Panc1 (cell line): ENCODE measurements at places on chromosomes 6 and 20.

DNA sequence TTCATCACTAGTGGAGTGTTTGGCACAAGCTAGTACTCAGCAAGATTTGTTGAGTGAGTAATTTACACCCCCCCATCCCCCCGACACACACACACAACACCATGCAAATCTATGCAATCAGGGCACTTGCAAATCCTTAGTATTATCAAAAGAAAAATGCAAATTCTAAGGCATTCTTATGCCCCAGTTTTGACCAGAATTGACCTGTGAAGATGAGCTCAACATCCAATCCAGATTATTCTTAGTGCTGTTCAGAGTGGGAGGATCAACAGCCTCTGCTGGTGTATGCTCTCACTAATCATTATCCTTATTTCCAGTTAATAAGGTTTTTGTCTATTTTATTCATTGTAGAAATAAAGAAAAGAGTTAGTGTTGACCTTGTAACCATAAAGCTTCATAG is 185.4 kb downstream of the PLCB1 start:
- DNase-seq: no peak

- no peak for DNase-seq
Observed at GRCh38 chr20:36018208-36018988, 50.0 kb downstream of the CNBD2 start.

- DNase-seq: no peak
Observed at GRCh38 chr6:109894181-109894580, 83.9 kb upstream of the GPR6 start.

- no peak for DNase-seq
Observed at GRCh38 chr6:28941684-28942448, 18.1 kb upstream of the TRIM27 start.

DNA sequence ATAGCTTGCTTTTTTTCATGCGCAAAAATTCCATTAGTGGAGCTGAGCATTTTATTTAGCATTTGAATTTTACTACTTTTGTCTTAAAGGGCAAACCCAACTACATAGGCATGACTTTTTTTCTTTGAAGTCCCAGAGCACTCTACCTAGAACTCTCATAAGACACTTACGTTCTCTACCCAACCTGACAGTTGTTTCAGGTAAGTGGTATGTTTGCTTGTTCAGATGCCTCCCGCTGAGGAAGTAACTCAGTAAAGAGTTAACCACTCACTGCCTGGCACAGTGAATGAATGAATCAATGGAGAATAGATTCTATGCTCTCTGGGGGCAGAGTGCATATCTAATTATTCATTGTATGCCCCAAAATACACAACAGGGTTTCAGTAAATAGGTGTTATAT is 212.3 kb upstream of the PRDM1 start:
- DNase-seq: no peak

DNA sequence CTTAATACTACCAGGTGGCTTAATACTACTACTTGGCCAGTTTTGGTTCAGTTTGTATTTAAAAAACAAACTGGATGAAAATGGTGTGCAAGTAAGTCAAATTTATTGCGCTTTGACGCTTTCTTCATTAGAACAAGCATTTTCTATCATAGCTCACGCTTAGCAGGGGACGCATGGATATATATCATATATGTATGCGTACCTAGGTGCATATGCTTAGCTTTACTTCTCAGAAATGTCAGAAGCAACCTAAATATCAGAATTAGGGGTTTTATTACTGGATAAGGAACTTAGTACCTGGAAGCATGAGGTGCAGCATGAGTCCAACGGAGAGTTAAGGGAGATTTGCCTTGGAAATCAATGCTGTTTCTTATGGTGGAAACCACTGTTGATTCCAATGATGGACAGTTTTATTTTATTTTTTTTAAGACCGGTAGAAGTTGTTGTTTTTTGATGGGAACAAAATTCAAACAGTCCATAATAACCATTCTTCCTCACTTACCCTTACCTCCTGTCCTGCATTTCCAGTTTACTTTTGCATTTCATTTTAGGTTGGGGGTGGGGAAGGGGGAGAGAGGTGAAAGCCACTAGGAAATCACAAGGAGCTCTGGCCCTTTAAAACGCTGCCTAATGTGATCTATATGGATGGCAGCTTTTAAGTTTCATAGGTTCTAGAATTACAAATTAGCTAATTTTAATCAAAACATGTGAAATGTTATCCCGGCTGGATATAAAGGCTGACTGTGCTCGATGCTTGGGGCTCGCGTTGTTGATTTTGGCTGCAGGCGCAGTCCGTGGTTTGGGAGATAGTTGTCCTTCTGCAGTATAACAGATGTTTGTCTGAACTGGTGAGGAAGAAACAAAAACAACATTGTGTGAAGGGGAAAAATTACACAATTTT is 2.1 kb downstream of the SOBP start:
- DNase-seq: no peak

DNA sequence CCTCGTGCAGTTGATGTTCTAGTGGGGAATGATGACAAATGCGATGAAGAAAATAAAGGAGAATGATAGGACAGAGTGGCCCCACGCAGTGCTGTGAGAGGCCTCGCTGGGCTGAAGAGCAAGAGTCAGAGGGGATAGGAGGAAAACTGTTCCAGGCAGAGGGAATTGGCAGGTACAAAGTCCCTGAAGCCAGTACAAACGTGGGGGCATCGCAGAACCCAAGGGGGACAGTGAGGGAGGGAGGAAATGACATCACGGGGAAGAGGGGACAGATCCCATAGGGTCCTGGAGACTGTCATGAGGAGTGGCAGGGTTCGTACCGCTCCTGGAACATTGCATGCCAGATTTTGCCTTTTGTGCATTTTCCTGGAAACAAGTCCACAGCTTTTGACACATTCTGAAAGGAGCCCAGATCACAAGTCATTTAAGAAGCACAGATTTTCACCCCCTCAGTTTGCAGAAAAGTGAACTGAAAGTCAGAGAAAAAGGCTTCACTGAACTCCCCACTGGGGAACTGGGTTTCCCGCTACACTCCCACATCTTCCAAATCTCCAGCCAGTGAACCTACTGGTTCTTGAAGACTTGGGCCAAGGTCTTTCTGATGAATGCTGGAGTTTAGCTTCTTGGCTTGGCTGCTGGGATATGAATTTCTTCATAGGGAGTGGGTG is 77.0 kb downstream of the SULF2 start:
- DNase-seq: no peak

DNA sequence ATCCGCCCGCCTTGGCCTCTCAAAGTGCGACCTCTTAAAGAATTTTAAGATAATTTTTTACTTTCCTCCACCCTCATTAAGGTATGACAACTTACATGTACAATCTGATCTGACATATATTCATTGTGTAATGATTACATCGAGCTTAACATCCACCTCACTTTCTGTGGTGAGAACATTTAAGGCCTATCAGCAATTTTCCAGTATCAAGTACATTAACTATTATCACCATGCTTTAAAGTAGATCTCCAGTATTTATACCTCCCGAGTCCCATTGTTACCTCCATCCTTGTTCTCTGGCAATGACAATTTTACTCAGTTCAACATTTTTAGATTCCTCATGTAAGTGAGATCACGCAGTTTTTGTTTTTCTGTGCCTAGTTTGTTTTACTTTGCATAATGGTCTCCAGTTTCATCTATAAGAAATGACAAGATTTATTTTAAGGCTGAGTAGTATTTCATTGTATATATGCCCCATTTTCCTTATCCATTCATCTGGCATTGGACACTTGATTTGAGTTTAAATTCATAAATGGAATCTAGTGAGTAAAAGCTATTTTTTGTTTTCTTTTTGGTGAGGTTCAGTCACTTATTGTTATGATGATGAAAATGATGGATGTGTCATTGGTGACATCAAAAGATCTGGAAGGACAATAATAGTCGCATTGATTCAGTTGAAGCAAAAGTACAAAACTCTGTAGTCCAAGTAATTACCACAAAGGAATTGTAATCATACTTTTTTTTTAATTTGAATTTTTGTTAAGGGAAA is 87.0 kb downstream of the OR2B2 start:
- DNase-seq: no peak

- no peak for DNase-seq
Observed at GRCh38 chr6:121437851-121438651, 2.6 kb downstream of the GJA1 start.

- DNase-seq: peak; percentile 83
Observed at GRCh38 chr6:47047479-47048407, 5.6 kb upstream of the ADGRF1 start.

GRCh38 chr6:157186785-157187181 is 136.5 kb downstream of the TMEM242 start:
- no peak for DNase-seq

- DNase-seq: no peak
Observed at GRCh38 chr6:34236131-34236442, 586 bp upstream of the HMGA1 start.

DNA sequence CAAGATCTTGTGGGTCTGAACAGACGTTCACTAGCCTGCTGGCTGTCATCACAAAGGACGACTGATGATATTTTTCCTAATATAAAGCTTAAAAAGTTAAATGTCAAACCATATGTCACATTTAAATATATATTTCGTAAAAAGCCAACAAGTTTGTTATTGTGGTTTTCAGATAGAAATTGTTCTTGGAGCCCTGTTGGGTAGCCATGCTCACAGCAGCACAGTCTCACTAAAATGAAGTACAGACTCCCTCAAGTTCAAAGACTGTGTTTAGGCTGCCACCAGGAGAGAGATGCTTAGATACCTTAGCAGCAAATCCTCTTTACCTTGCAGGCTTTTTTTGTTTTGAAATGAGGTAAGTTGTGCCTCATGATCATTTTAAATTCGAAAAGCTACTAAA is 17.8 kb downstream of the EEF1E1 start:
- no peak for DNase-seq

- no peak for DNase-seq
Observed at GRCh38 chr6:142740449-142740848, 204.5 kb downstream of the HIVEP2 start.

GRCh38 chr6:144920391-144920961 is 635.3 kb downstream of the UTRN start:
- DNase-seq: no peak

GRCh38 chr20:61520076-61520892 is 268.2 kb downstream of the CDH4 start:
- no peak for DNase-seq

DNA sequence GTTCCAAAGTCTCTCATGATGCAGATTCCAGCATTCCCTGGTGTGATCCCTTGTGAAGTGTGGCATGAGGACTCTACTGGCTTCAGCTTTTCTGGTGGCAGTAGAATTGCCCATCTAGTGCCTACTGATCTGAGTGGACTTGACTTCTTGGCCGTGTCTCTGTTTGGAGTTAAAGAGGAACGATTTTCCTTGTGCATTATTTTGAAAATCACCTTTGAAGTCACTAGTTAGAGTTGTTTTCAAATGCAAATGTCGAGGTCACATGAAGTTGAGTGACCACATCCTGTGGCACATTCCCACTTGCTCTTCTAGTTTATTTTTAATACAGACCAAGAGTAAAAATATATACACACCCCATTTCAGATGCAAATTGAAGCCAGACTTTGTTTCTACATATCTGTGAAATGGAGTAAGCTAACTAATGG is 270.7 kb upstream of the TAB2 start:
- DNase-seq: no peak

DNA sequence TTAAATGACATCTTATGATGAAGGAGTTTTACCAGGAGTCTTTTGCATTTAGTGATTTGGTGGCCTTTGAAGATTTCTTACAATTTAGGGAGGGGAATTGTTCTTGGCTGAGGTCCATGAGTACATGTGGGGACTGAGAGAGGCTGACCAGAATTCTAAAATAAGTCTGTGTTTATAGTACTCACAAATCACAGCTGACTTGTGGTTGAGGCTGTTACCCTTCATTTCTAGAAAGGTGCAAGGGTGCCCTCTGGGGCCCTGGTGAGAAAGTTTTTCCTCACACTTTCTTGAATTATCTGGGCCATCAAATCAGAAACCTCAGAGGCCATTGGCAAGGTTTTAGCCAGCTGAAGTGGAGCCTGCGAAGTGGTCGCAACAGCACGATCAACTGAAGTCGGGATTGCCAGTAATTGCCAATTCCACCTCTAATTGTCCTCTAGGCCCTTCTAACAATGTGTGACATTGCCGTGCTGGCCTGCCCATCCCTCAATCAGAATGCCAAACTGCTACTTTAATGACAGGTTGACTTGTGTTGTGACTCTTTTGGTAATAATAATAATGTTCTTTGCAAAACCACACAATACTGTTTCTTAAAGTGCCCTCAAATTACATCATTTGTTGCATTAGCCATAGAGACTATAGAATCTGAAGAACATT is 221.6 kb downstream of the OGFRL1 start:
- DNase-seq: no peak

DNA sequence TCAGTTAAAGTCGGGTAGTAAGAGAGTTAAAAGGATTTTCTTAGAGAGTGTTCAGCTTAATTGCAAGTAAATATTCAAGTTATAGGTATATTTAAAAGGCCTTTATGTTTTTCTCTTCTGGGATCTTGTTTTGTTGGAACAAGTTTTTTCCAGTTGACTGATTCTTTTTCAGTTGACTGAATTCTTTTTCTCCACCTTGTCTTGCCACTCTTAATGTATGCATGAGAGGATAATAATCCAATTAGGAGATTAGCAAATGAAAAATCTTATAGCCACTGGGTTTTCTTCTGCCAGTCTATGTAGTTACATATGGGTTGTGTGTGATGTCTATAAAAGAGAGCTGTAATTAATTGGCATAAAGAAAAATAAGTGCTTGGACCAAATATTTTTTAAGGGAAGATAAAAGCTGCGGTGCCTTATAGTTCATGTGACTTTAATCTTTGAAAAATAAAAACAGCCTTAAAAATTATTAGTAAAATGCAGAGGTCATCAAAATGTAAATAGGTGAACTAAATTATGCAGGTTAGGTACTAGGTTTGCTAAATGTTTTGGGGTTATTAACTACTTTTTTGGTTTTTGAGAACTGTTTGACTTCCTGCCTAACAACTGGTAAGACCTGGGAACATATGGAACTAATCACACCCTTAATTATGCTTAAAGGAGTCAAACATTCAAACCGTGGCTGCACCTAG is 367.2 kb downstream of the HTR1B start:
- DNase-seq: no peak

DNA sequence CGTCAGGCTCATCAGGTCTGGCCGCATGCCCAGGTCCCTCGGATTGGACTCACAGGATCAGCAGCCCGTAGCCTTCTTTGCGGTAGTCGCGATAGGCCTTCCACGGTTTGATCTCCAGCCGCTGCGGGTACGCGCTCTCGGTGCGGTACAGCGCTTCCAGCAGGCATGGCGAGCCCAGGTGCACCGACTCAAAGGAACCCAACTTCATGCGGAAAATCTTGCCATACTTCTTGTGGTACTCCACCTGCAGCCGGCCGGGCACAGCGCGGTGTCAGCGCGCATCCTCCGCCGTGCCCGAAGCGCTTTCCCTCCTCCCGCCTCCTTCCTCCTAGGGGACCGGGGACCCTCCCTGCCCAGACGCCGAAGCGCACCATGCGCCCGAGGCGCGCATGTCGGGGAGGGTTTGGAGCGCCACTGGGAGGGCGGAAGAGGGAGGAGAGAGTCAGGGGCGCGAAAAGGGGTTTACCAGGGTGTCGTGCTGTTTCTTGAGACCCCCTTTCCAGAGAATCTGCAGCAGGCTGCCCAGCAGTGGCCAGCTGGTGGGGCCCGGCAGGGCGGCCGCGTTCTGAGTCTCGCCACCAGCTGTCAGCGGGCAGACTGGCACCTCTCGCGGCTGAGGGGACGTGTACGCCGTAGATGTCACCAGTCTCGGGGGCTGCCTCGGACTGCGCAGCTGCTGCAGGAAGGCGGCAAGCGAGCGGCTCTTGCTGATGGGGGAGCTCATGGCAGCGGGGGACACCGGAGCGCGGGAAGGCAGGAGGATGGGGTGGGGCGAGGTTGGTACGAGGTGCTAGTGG is 732 bp downstream of the CYP24A1 start:
- DNase-seq: no peak

- no peak for DNase-seq
Observed at GRCh38 chr20:34747479-34747878, 43.3 kb downstream of the TP53INP2 start.
